ENCODE measurements at places on chromosomes 2 and 18. TPM values are rescaled to one million over a fixed set of nuclear protein-coding genes. Genes with fewer than 3 reads are reported as not detected.

Gene PTPRN
- not detected for total RNA-seq

GRCh38 chr2:224381521-224382279 lies 20.2 kb downstream of the FAM124B start:
- DNase-seq: no peak

DNA sequence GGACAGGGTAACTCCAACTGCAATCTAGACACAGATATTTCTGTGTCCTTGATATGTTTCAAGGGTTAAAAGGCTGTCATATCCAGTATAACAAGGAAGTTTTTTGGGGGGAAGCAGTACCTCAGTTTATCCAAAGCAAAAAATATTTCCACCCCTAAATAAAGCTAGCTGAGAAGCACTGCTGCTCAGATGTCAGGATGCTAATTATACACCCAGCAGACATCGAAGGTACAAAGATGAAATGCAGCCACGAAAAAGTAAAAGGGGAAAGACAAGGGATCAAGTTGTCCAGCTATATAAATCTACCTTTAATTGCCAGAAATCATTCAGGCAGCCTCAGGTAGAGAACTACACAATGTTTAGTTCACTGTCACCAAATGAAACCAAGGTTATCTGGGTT lies 26.2 kb downstream of the ELAC1 start:
- no peak for DNase-seq

DNA sequence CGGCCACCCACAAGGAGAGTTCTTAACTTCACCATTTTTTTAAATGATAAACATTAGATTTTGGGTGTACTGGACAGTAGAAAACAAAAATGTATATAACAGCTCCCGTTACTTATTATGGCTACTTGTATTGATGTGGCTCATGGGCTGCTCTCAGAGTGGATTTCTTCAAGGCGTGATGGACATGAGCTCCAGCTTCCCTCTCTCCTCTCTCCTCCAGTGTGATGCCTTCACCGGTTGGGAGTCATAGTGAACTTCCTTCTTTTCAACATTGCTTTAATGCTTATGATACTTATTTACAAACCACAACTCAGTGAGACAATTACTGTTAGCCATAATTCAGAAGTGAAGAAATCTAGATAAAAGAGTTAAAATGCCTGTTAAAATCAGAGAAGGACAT lies 515.2 kb downstream of the RNF144A start:
- DNase-seq: no peak

- DNase-seq: no peak
These were observed 9.0 kb downstream of the CYBRD1 start for GRCh38 chr2:171531291-171531690.

Gene ANKRD29
- total RNA-seq: 9.8 TPM

GRCh38 chr18:13223311-13224143 lies 5.0 kb downstream of the LDLRAD4 start:
- peak; percentile 68 for DNase-seq

DNA sequence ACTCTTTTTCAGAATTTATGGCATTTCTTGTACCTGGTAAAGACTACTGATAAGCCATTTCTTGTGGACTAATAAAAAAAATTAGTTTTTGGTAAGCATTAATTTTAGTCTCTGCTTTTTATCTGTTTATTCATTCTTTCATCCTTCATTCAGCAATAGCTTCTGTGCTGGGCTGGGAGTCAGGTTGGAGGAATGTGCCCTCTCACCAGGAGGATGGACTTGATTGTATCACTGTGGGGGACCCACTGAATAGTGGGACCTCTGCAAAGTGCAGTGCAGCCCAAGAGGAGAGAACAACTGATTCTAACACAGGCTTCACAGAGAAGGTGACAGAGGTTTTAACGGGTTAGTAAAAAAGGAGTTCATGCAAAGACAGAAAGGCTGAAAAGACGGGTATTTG lies 39.1 kb downstream of the CDC42EP3 start:
- no peak for DNase-seq

GRCh38 chr2:234405462-234405861 lies 91.4 kb downstream of the ARL4C start:
- DNase-seq: no peak

All from left ventricle myocardium superior (tissue), 1 donor.